ENCODE measurements at places on chromosomes 16 and 17.

- H3K4me1 ChIP-seq, result peaks cover 14% of the 10 kb centered on the region
- H3K27me3 ChIP-seq, result peaks cover 40% of the 10 kb centered on the region
- H3K36me3 ChIP-seq, result no peaks in the 10 kb centered on the region
- H3K4me3 ChIP-seq, result no peak overlapping the region
Measured at GRCh38 chr17:79891113-79891730, 52.0 kb upstream of the CBX4 start.

DNA sequence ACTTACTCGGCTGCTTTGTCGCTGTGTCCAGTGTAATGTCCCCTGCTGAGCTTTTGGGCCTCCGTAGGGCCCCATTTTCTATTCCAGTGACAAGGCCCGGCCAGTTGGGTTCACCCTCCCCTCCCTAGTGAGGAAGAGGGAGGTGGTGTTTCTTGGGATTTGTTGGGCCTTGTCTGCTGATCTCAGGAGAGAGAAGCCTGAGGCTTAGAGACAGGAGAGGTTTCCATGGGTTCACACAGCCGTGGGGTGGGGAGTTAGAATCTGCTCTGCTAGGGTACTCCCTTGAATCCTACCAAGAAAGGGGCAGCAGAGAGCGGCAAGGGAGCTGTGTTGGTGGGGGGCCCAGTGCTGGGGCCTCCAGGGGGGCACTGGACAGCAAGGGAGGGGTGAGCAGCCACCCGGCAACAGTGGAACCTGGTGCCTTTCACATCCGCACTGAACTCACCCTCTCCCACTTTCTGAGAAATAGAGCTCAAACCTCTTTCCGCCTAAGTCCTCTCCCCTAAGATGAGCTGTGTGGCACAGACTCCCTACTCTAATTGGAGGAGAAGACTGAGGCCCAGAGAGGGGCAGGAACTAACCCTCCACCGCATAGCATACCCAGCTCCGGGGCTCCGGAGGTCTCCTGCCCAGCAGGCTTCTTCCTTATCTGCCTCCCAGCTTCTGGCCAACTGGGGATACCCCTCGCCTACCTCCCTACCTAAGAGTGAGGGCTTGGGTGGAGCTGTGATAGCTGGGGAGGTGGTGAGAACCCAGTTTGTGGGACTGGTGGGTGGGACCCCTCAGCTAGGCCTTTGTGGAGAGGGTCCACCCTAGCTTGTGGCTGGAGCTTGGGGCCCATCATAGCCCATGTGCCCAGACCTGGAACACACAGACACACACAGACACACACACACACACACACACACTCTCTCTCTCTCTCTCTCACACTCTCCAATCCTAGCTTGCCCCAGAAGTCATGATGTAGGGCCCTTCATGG lies 6.8 kb downstream of the TBKBP1 start:
- H3K4me3 ChIP-seq, result no peak overlapping the region
- peaks cover 24% of the 10 kb centered on the region for H3K36me3 ChIP-seq
- DNase-seq, result no peak
- H3K27me3 ChIP-seq, result peaks cover 9% of the 10 kb centered on the region
- H3K27ac ChIP-seq, result peak overlapping the region; percentile 92

DNA sequence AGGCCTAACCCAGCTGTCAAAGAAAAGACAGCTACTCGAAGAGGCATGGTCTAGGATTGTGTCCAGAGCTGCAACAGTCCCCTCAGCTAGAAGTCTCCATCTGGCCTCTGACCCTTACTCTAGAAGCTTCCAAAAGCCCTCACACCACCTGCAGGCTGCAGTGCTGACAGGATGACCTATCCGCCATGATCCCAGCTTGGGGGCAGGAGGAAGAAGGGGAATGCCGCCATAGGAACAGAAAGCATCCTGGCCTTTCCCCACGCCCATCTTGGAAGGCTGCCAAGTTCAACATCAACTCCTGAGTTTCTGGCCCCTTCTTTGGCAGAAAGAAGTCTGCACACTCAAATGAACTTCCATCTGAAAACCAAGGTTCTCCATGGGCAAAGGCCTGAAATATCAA lies 3.1 kb upstream of the KRT36 start:
- H3K36me3 ChIP-seq, result no peaks in the 10 kb centered on the region
- no peak for DNase-seq
- peaks cover 34% of the 10 kb centered on the region for H3K4me1 ChIP-seq

GRCh38 chr16:278863-279366 lies 1.5 kb upstream of the ARHGDIG start:
- no peaks in the 10 kb centered on the region for H3K36me3 ChIP-seq
- H3K4me1 ChIP-seq, result no peaks in the 10 kb centered on the region
- H3K4me3 ChIP-seq, result no peak overlapping the region
- no peak for DNase-seq

DNA sequence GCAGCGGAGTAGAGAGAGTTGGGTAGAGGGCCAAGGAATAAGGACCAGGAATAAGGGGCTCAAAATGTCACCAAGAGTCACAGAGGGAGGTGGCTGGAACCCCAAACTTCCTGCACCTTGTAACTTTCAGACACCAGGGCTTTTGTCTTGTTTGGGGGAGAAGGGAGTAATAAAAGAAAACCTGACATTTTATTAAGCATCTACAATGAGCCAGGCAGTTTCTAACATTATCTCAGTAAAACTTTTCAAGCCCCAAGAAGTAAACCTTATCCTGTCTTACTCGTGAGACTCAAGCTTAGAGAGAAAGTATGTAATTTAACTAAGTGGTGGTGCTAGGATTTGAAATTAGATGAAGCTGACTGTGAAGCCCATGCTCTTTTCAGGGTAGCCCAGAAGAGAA lies 848 bp upstream of the MTMR4 start:
- no peak for DNase-seq
- peaks cover 7% of the 10 kb centered on the region for H3K27me3 ChIP-seq

DNA sequence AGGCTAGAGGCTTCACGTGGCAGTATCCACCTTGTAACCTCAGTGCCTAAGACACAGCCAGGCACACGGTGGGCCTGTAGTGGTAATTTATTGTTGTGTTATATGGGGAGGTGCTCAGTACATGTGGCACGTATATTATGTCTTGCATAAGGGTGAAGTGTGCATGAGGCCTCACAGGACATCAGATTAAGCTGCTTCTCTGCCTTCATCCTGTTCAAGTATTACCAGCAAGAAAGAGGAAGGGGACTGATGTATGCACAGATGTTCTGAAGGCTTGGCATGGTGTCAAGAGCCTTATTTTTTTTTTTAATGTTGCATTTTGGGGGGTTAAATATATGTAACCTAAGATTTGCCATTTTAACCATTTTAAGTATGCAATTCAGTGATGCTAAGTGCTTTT lies 71.6 kb downstream of the ABCC1 start:
- DNase-seq, result no peak
- no peak overlapping the region for H3K4me3 ChIP-seq
- H3K27me3 ChIP-seq, result peaks cover 2% of the 10 kb centered on the region
- H3K36me3 ChIP-seq, result peaks cover 58% of the 10 kb centered on the region

DNA sequence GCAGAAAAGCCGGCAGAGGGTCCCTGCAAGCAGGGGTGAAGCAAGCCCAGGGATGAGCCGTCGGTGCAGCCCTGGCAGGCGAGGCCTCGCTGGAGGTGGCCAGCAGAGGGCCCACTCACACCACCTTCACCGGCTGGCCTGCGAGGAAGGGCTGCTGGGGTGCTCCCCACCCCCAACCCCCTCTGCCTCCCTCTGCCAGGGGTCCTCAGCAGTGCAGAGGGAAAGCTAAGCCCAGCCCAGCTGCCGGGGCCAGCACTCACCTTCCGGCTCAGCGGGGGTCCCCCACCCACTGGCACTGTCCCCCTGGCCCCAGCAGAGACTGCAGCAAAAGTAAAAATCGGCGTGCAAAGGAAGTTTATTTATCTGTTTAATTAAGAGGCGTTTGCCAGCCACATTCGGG lies 113.4 kb downstream of the ENGASE start:
- peaks cover 4% of the 10 kb centered on the region for H3K4me1 ChIP-seq
- no peak overlapping the region for H3K4me3 ChIP-seq
- peak; percentile 64 for DNase-seq
- no peaks in the 10 kb centered on the region for H3K36me3 ChIP-seq
- no peak overlapping the region for H3K27ac ChIP-seq

DNA sequence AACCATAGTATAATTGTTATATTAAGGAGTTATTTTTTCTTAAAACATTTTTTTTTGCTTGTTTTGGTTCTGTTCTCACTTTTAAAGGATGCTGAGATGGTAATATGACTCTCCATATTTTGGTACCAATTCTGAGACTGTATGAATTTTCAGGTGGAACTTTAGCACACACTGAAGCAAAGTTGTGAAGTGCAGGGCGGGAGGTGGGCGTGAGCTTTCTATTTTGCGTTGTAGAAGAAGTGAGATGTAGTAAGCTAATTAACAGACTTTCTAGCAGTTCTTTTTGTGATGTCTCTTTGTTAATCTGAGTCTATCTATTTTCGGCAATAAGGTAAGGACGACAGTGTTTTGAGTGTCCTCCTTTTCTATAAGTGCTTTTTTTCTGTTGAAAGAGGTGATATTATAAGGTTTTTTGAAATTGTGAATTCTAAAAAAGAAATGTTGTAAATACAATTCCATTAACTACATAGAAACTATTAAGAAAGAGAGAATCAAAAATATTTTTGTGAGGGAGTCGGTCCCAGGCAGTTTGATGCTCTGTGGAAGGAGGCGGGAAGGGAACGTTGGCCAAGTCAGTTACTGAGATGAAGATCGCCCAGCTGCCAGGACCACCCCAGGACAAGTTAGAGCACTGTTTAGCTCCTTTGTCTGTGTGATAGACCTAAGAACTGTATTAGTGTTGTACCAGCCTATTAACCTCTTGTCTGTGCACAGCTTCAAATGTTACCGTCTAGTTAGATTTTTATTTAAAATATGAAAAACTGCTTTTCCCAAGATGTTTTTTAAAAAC lies 65.0 kb downstream of the CCDC182 start:
- H3K27me3 ChIP-seq, result no peaks in the 10 kb centered on the region
- DNase-seq, result no peak
- peak overlapping the region; percentile 84 for H3K27ac ChIP-seq
- H3K4me1 ChIP-seq, result peaks cover 27% of the 10 kb centered on the region

DNA sequence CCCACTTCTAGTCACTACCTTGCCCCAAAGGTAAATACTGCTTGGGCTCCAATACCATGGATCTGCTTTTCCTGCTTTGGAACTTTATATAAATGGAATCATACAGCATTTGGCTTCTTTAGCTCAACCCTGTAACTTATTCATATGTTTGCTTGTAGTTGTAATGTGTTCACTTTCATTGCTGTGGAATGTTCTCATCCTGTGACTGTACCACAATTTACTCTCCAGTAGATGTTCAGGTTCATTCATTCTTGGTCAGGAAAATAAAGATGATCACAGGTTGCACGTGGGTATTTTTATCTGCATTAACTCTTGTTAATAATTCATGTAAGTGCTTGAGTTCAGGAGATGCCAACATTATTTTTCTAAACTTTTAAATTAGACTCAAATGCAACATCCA lies 6.7 kb upstream of the BEAN1 start:
- no peak overlapping the region for H3K4me3 ChIP-seq
- H3K36me3 ChIP-seq, result peaks cover 3% of the 10 kb centered on the region
- DNase-seq, result no peak
- H3K27ac ChIP-seq, result no peak overlapping the region
- peaks cover 73% of the 10 kb centered on the region for H3K27me3 ChIP-seq
- peaks cover 5% of the 10 kb centered on the region for H3K4me1 ChIP-seq

GRCh38 chr17:12928736-12929135 lies 89.1 kb downstream of the ELAC2 start:
- no peak for DNase-seq
- H3K27me3 ChIP-seq, result no peaks in the 10 kb centered on the region
- peaks cover 12% of the 10 kb centered on the region for H3K36me3 ChIP-seq
- no peak overlapping the region for H3K4me3 ChIP-seq
- no peak overlapping the region for H3K27ac ChIP-seq

DNA sequence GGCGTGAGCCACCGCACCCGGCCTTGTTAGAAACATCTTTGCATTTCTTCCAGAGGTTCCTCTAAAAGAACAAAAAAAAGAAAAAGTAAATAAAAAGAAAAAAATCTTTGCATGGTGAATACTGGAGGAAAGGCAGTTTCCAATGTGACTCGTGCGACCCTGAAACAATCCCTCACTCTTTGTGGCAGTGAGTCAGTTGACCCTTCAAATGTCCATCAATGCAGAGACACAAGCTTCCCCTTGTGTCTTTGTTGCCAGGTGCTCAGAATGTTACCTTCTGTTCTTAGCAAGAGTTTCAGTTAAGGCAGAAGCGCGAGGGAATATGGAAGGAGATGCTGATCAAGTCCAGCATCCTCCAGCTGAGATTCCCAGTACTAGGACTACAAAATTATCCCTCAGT lies 16.4 kb downstream of the CACNG4 start:
- H3K4me3 ChIP-seq, result no peak overlapping the region
- no peak overlapping the region for H3K27ac ChIP-seq
- no peak for DNase-seq
- H3K36me3 ChIP-seq, result no peaks in the 10 kb centered on the region
- peaks cover 33% of the 10 kb centered on the region for H3K4me1 ChIP-seq

GRCh38 chr16:85017633-85018032 lies 6.3 kb upstream of the ZDHHC7 start:
- H3K4me3 ChIP-seq, result no peak overlapping the region
- no peaks in the 10 kb centered on the region for H3K36me3 ChIP-seq
- no peak overlapping the region for H3K27ac ChIP-seq
- no peak for DNase-seq
- H3K27me3 ChIP-seq, result peaks cover 43% of the 10 kb centered on the region
- H3K4me1 ChIP-seq, result peaks cover 8% of the 10 kb centered on the region

GRCh38 chr17:225551-225950 lies 44.1 kb upstream of the DOC2B start:
- H3K27ac ChIP-seq, result peak overlapping the region; percentile 42
- H3K27me3 ChIP-seq, result peaks cover 4% of the 10 kb centered on the region
- no peak overlapping the region for H3K4me3 ChIP-seq
- peaks cover 25% of the 10 kb centered on the region for H3K4me1 ChIP-seq

DNA sequence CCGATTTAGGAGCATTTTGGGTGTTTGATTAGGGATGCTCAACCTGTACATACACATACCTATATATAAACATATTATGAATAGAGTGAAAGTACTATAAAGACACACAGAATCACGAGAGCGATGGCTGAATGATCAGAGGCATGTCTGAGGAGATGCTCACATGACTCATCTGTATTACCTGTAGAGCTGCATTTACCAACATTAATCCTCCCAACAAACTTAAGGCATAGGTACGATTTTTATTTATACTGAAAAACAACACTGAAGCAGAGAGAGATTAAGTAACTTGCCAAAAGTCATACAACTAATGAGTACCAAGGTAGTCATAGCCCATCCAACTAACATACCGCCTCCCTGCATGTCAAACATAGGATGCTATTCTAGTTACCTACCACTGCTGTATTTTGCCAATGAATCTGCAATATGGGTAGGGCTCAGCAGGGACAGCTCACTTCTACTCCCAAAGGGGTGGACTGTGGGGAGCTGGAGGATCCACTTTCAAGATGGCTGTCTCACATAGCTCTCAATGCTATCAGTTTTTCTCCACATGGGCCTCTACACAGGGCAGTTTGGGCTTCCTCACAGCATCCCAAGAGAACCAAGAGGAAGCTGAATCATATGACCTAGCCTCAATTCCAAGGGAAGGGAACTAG lies 7.3 kb downstream of the CYB5D1 start:
- no peak for DNase-seq
- H3K36me3 ChIP-seq, result peaks cover 33% of the 10 kb centered on the region
- no peak overlapping the region for H3K27ac ChIP-seq
- peaks cover 30% of the 10 kb centered on the region for H3K4me1 ChIP-seq
